ENCODE measurements at places on chromosomes 5 and 9.

DNA sequence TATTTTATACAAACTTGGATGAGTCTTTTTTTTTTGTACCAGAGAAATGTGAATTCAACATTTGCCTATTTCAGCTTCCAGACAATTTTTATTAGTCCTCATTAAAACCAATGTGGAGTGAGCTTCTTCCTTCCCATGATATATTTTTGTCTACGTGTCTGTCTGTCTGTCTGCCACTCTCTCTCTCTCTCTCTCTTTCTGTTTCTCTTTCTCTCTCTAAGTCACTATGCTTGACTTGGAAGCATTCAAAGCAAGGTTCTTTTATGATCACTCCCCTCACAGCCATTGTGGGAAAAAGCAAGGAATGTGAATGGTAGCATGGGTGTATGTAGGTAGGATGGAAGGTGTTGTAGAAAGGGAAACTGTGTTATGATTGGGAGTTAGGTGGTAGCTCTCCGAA is 80.2 kb downstream of the SNCAIP start:
- DNase-seq: no peak

- DNase-seq: no peak
Measured at GRCh38 chr5:129379406-129379805, 80.7 kb upstream of the ADAMTS19 start.

DNA sequence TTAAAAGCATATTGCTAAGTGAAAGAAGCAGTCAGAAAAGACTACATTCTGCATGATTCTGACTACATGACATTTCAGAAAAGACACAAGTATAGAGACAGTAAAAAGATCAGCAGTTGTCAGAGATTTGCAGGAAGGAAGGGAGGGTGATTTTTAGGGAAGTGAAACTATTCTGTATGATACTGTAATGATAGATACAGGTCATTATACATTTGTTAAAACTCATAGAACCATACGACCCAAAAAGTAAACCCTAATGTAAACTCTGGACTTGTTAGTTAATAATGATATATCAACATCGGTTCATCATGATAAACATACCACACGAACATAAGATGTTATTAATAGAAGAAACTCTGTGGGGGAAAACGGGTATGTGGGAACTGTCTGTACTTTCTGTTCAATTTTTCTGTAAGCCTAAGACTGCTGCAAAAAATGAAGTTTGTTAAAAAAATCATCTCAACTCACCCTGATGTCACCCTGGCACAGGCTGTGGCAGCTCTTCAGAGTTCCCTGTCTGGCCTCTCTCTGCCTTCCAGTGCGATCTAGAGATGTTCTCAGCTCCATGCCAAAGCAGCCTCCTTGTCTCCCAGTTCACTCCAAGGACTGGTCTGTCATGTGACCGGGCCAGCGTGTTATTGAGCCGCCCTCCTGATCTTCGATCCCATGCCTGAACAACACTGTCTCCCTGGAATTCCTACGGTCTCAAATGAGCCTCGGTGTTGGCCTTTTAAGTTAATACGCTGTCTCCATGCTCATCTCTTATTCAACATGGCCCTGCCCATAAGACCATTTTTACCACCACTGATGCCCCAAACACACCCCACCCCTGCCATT is 35.4 kb downstream of the PRLR start:
- DNase-seq: no peak

DNA sequence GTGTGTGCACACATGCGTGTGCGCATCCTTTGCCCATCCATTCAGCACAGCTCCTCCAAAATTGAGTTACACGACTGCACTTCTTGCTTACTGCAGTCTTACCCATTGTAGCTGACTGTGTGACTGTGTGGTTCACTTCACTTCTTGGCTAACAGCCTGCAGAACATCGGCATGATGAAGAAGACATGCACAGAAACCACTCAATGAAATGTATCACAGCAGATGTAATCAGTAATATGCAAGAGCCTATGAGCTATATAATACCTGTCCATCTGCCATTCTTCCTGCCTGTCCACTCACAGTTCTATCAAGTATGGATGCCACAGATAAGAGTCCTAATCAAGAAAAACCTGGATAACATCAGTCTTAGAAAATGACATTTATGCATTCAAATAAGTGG is 83.9 kb downstream of the TRPM3 start:
- DNase-seq: no peak

- no peak for DNase-seq
Measured at GRCh38 chr5:16413166-16413860, 52.3 kb downstream of the ZNF622 start.

DNA sequence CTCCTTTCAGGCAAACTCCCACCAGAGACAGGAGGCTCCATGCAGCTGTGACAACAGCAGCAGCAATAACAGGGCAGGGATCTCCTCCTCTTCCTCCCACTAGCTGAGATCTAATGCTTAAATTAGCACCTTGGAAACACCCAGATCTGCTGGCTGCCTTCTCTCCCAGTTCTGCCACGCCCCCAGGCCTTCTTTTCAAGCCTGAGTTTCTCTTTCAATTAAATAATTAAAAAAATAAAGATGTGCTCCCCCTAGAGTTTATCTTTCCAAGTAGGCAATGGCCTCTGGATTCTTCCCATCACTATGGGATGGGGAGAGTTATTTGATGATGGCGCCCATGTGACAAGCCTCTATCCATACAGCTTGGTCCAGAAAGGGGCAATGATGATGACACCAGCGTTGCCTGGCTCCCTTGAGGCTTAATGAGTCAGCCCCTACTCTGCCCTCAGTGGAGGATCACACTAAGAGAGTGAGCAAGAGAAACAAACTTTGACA is 3.8 kb downstream of the FAM219A start:
- no peak for DNase-seq

- no peak for DNase-seq
Measured at GRCh38 chr9:130139251-130139650, 33.0 kb upstream of the NCS1 start.

DNA sequence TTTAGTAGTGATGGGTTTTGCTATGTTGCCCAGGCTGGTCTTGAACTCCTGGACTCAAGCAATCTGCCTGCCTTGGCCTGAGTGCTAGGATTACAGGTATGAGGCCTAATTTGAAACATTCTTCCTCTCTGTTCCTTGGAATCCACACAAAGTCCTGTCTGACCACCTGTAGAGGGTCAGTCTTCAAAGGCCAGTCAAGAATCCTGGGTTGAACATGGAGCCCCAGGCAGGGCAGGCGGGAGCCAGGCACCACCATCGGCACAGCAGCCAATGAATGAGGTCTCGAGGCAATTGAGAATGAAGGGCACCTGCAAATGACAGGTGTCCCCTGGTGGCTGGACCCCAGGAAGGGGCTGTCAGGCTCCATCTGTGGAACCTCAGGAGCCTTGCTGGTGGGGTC is 17.4 kb upstream of the NCS1 start:
- no peak for DNase-seq

DNA sequence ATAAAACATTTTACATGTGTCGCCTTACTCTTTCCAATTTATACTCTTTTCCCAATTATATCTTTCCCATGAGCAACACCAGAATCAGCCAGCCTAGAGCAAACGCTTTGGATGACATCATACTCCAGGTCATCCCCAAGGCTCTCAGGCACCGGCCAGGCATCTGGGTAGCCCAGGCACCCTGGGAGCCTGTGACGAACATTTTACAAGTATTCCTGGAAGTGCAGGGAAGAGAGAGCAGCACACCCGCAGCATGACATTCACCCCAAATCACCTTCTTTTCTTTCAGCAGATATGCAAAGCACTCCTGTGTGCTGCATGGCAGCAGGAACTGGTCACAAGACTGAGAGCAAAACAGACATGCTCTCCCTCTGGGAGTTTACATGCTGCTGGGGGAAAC is 75.7 kb upstream of the SMIM23 start:
- no peak for DNase-seq

- no peak for DNase-seq
Measured at GRCh38 chr5:142455856-142456255, 131.0 kb upstream of the SPRY4 start.

DNA sequence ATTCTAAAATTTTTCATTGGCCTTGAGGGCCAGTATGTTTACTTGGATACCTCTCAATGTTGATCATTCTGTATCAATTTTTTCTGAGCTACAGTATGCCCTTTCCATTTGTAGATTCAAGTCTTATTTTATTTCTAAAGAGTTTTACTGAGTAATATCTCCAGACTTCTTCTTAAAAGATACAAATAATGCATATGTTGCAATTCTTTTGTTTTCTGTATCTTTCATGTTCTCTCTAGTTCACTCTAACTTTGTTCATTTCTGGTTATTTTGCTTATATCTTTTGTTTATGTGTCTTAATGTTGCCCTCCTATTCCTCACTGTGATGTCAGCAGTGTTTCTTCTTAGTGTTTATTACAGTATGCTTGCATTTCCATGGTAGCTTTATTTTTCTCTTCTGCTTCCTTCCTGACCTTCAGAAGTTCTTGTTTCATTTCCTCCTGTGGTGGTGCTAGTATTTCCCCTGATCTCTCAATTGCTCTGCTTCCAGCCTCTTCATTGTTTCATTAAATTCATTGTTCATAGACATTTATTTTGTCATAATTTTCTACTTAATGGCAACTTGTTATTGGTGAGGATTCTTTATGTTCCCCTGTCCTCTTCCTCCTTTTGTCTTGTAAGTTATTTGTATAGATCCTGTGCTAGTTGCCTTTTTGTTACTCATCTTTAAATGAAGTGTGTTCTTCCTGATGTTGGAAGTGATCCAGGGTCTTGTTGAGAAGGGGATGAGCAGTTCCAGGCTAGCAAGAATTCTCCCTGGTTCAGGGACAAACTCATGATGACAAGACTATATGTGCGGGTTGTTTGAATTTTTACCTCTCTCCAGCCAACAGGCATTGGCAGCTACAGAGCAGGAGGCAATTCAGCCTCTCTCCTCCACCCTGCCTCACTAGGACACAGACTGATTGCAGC is 160.8 kb downstream of the DEPDC1B start:
- no peak for DNase-seq

DNA sequence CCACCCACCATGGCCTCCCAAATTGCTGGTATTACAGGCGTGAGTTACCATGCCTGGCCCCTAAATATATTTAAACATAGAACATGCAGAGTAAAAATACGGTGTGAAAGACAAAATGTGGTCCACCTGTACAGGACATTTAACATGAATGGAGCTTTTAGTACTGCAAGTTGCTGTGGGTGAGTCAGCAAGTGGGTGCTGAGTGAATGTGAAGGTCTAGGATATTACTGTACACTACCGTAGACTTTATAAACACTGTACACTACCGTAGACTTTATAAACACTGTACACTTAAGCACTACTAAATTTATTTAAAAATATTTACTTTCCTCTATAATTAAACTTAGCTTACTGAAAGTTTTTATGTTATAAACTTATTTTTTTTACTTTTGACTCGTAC is 317.8 kb downstream of the PRDM9 start:
- no peak for DNase-seq

- DNase-seq: no peak
Measured at GRCh38 chr5:160023908-160024630, 15.1 kb downstream of the TTC1 start.
